Activated CD4-positive, alpha-beta memory T cell treated with anti-CD3 and anti-CD28 coated beads for 36 hours (primary cell): ENCODE measurements at places on chromosomes 5 and 9. TPM values are rescaled to one million over a fixed set of nuclear protein-coding genes. Genes with fewer than 3 reads are reported as not detected.
A peak's percentile ranks its signal among the peaks of the same experiment; 100 is the strongest.

DNA sequence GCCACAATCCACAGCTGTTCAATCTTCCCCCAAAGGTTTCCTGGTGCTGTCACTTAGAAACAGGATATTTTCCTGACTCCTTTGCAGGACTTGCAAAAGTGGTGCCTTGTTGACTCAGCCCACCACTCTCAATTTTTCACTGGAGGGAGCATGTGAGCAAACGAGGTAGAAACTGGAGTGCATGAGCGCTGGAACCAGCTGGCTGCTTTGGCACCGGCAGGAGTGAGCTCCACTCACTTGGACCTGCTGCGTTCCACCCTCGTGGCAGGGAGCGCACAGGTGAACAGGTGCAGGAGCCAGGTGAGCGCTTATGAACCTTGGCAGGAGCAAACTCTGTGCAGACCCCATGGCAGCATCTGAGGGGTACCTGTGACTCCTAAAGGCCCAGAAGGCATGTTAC is 364.1 kb upstream of the RORB start:
- DNase-seq: no peak

GRCh38 chr5:81884871-81885270 is 87.0 kb upstream of the ATG10 start:
- DNase-seq: no peak

- no peak for DNase-seq
Observed at GRCh38 chr5:151471276-151471675, 23.9 kb downstream of the SLC36A1 start.

GRCh38 chr5:17302604-17303003 is 85.2 kb downstream of the BASP1 start:
- no peak for DNase-seq

DNA sequence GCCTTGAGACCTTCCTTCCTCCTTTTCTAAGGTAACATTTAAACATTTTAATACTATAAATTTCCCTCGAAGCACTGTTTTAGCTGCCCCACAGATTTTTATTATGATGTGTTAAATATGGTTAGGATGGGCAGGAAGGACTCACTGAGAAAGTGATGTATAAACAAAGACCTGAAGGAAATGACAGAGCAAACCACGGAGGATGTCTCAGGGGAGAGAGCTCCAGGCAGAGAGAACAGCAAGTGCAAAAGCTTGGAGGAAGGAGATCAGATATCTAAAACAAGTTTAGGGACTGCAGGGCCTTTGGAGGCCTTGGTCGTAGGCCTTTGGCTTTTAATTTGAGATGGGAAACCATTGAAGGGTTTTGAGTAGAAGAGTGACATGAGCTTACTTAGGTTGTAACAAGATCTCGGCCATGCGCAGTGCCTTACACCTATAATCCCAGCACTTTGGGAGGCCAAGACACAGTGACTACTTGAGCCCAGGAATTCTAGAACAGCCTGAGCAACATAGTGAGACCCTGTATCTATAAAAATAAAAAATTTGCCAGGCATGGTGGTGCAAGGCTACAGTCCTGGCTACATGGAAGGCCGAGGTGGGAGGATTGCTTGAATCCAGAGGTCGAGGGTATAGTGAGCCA is 35.5 kb upstream of the LRRTM2 start:
- no peak for DNase-seq

Gene DAPK1
- 3.3 TPM for total RNA-seq

- DNase-seq: no peak
Observed at GRCh38 chr5:114726131-114726530, 364.3 kb downstream of the KCNN2 start.

DNA sequence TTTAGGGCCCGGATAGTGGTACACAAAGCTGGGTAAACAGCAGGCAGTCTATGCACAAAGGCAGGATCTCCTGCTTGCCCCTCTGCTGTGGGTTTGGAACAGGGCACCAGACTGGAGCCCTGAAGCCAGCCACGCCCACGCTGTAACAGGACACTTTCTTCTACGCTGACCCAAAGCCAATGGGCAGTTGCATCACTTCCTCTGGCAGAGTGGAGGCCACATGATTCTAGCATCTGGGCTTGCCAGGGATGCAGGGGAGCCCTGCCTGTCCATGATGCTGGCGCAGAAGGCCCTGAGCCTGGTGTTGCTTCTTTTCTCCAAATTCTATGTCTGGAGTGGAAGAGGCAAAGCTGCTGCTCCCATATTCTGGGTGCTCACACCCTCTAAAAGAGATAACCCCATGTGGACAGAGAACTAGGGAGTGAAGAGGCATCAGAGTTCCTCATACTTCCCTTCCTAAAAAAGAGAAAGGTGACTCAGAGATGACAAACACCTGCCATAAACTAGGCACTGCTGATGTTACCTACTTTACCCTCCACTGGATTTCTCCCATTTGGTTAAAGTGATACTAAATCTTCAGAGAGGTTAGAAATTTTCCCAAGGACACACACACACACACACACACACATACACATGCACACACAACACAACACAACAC is 260.3 kb upstream of the KLF4 start:
- DNase-seq: no peak

DNA sequence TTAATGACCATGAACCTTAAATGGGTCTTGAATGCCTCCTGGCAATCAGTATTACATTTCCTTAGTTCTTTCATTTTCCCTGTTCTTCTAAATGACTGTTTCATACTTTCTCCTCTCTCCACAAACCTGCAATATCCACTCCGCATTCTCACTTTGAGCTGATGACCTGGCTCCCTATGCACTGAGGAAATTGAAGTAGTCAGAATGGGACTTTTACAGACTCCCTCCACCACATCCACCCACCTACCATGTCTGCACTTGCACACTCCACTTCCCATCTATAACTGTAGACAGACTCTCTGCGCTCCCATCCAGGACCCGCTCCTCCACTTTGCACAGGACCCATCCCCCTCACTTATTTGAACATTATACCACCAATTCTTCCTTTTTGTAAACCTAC is 36.2 kb upstream of the GZMA start:
- no peak for DNase-seq

DNA sequence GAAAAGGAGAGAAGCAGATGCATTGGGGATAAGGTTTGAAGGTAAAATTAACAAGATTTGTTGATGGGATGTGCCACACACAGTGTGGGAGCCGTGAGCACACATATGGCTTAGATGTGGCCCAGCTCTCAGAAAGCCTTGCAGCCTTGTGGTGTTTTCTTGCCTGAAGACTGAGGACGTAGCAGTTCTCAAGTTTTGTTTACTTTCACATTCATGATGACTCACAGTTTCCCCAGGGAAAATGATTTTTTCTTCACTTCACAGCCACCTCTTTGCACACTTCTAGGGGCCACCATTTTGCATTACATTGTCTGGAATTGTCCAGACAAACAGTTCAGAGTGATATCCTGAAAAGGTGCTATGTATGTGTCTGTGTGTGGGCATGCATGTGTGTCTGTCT is 126.2 kb downstream of the BASP1 start:
- DNase-seq: no peak

Gene CSF1R
- 0.78 TPM for total RNA-seq

- peak; percentile 15 for DNase-seq
Observed at GRCh38 chr5:154472871-154473580, 5.0 kb downstream of the HAND1 start.

Gene SLC6A18
- not detected for total RNA-seq

- DNase-seq: no peak
Observed at GRCh38 chr9:108184941-108185340, 670.8 kb downstream of the ACTL7B start.

- no peak for DNase-seq
Observed at GRCh38 chr5:169344629-169345028, 43.7 kb upstream of the SLIT3 start.

DNA sequence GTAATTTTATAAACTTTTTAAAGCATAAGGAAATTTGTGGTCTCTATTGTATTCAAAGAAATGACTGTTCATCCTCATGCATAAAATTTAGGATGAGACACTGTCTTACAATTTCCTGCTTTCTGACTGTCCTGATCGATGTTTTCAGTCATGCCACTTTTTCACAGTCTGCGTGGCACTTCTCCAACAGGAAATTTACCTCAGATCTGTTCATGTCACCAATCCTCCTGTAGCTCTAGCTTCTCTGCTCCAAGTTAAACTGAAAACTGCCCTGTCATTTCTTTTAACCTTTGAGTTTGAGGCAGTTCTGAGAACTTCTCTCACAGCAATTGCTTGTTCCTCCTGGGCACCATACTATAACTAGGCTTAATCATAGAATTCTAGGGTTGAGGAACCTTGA is 455.1 kb downstream of the EFNA5 start:
- DNase-seq: no peak

Gene SNX18
- 8.7 TPM for total RNA-seq

Gene C5orf58
- not detected for total RNA-seq
